ENCODE measurements at places on chromosomes 11 and 22.
A peak's percentile ranks its signal among the peaks of the same experiment; 100 is the strongest.

- DNase-seq: no peak
- H3K4me3 ChIP-seq: no peak overlapping the region
- no peaks in the 10 kb centered on the region for H3K4me1 ChIP-seq
- H3K27ac ChIP-seq: no peak overlapping the region
- H3K36me3 ChIP-seq: no peaks in the 10 kb centered on the region
- H3K27me3 ChIP-seq: peaks cover 8% of the 10 kb centered on the region
Measured at GRCh38 chr11:78820741-78821140, 246.1 kb upstream of the NARS2 start.

GRCh38 chr22:27435844-27436576 lies 365.5 kb downstream of the MN1 start:
- no peaks in the 10 kb centered on the region for H3K36me3 ChIP-seq
- H3K4me3 ChIP-seq: no peak overlapping the region
- DNase-seq: no peak
- H3K4me1 ChIP-seq: no peaks in the 10 kb centered on the region
- no peak overlapping the region for H3K27ac ChIP-seq

DNA sequence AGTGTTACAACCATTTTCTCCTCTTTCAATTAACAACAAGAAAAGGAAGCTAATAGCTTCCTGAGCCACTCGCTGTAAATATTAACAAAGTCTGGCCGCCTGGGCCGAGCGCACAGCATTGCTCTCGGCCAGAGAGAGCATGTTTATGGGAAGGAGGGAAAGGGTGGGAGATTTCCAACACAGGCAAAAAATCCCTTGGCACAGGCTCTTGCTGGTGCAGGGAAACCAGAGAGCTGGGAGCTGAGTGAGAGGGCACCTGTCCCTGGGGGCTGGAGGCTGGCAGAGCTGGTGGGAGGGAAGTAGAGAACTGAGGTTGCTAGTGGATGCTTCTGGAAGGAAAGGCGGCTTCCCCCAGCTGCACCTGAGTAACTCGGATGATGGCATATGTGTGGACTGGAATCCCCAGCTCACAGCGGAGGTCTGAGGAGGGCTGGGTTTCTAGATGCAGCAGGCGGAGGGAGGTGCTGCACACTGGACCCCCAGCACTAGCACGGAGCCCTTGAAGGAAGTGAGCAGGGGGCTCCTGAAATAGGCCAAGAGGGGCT lies 59.6 kb downstream of the FLRT1 start:
- H3K36me3 ChIP-seq: no peaks in the 10 kb centered on the region
- H3K4me1 ChIP-seq: peaks cover 9% of the 10 kb centered on the region
- no peak overlapping the region for H3K27ac ChIP-seq
- no peak for DNase-seq

DNA sequence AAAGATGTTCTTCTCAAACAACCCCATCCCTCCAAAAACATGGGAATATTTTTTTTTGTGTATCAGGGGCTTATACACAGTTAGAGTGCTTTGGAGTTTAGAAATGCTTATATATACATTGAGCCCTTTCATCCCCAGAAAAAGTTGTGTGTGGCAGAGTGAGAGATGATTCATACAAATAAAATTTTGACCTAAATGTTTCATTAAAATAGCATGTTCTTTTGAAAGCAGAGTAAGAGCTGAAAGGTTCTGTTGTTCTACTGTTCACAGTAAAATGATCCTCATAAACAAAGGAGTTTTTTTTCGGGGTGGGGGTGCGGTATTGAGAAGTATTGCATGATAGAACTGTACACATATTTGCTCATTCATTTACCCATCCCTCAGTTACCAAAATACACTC lies 512.4 kb downstream of the DLG2 start:
- H3K4me3 ChIP-seq: no peak overlapping the region
- no peaks in the 10 kb centered on the region for H3K36me3 ChIP-seq
- no peak overlapping the region for H3K27ac ChIP-seq
- no peaks in the 10 kb centered on the region for H3K4me1 ChIP-seq
- no peaks in the 10 kb centered on the region for H3K27me3 ChIP-seq

- H3K27me3 ChIP-seq: no peaks in the 10 kb centered on the region
- peak overlapping the region; percentile 97 for H3K27ac ChIP-seq
- H3K4me3 ChIP-seq: peak overlapping the region; percentile 89
- H3K4me1 ChIP-seq: peaks cover 79% of the 10 kb centered on the region
- H3K36me3 ChIP-seq: peaks cover 77% of the 10 kb centered on the region
Measured at GRCh38 chr11:4090258-4090657, 4.3 kb upstream of the RRM1 start.

All from activated CD4-positive, alpha-beta memory T cell treated with anti-CD3 and anti-CD28 coated beads, Interleukin-2, amount 10 ng/mL, durations not matched to agents 7 days and 5 days (primary cell).